ENCODE measurements at places on chromosomes 5 and 9.

- no peak for DNase-seq
Measured at GRCh38 chr5:55222092-55222984, 4.8 kb downstream of the MCIDAS start.

GRCh38 chr9:135905380-135906258 is 1.7 kb downstream of the CAMSAP1 start:
- DNase-seq, result peak; percentile 25

GRCh38 chr5:76521240-76521758 is 101.9 kb downstream of the F2RL2 start:
- no peak for DNase-seq

- no peak for DNase-seq
Measured at GRCh38 chr5:137891849-137892248, 2.6 kb downstream of the PKD2L2 start.

- DNase-seq, result no peak
Measured at GRCh38 chr5:177297922-177298321, 5.6 kb downstream of the RAB24 start.

DNA sequence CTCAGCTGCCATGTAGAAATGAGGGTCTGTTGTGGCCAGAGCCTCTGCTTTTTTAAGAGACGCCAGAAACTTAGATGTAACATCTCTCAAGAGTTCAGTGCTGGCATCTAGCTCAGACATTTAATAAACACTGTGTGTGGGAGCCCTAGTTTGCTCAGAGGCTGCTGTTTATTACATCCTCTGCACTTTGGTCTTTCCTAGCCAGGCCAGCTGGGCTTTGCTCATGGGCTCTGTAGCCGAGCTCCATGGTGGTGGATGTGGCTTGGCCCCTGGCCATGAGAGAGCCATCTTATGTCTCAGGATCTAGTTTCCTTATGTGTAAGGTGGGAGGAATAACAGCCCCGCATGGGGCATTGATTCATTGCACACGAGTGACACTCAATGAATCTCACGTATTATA is 30.0 kb downstream of the ARHGEF37 start:
- DNase-seq, result no peak

GRCh38 chr9:2066312-2067273 is 51.4 kb downstream of the SMARCA2 start:
- DNase-seq, result no peak

DNA sequence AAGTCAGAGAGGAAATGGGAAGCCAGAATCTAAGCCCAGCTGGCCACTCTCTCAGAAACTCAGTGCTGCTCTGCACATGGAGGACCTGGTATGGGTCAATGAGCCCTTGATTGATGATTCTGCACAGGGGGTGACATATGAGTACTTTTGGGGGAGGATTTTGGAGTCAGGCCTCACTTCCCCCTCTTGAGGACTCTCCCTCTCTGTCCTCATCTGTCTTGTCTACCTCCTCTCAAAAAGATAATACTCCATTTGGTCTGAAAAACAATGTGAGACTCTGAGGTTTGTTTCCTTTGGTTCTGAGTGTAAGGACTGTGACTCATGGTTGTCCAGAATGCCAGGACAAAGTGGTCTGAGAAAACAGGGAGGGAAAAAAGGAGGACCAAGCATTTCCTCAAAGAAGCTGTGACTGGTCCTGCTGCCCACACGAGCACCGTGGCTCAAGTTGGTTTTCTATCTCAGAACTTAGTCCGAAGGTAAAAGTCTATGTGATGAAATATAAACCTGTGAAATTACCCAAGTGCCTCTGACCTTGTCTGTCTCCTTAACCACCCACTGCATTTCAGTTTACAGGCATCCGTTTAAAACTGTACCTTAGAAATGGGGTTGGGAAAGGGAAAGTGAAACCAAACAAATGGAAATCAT is 11.1 kb downstream of the TTC39B start:
- no peak for DNase-seq

DNA sequence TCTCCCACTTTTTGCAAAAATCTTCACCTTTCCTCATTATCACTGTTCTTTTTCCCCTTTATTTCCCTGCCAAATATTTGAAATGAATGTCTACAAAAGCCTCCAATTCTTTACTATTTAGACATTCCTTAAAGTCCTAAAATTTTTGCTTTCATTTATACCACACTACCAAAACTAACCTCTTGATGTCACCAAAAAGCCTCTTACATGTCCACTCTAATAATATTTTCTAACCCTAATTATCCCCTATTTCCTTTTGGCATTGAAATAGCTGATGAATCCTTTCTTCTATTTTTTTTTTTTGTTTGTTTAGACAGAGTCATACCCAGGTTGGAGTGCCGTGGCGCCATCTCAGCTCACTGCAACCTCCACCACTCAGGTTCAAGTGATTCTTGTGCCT is 32.3 kb upstream of the NRG2 start:
- no peak for DNase-seq

- DNase-seq, result no peak
Measured at GRCh38 chr5:122507045-122507444, 195.0 kb downstream of the SNCAIP start.

DNA sequence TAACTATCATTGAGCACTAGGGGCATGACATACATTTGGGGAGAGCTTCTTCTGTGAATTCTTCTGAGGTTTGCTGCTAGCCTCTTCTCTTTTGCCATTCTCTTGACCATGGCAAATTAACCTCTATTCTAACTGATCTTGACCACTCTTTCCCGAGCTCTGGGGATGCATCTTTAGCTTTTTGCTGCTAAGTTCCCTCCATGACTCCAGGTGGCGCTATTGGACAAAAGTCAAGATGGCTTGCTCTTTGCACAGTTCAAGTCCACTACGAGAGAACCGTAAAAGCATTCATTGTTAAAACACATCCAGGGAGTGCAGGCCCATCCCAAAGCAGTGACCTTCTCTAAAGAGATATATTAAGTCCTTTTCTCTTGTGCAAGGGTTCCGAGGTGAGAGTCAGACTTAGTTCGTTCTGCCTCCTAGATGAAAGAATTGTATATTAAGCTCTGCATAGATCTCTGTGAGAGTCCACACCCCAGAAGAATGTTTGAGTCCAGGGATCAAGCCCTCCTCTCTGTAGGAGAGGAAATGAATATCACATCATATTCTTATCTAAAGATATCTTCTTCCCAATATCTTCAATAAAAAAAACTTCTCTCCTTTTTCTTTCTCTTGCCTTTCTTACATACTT is 1152.9 kb upstream of the CDH6 start:
- no peak for DNase-seq

DNA sequence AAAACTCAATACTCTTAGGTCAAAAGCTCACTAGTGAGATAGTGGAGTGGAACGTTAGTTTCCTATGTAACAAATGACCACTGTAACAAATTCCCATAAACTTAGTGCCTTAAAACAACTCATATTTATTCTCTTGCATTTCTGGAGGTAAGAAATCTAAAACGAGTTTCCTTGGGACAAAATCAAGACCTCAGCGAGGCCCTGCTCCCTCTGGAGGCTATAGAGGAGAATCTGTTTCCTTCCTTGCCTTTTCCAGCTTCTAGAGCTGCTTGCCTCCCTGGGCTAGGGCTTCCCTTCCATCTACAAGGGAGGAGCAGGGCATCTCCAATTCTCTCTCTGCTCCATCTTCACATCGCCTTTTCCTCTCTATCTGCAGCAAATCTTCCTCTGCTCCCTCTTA is 32.0 kb downstream of the SEMA5A start:
- no peak for DNase-seq

DNA sequence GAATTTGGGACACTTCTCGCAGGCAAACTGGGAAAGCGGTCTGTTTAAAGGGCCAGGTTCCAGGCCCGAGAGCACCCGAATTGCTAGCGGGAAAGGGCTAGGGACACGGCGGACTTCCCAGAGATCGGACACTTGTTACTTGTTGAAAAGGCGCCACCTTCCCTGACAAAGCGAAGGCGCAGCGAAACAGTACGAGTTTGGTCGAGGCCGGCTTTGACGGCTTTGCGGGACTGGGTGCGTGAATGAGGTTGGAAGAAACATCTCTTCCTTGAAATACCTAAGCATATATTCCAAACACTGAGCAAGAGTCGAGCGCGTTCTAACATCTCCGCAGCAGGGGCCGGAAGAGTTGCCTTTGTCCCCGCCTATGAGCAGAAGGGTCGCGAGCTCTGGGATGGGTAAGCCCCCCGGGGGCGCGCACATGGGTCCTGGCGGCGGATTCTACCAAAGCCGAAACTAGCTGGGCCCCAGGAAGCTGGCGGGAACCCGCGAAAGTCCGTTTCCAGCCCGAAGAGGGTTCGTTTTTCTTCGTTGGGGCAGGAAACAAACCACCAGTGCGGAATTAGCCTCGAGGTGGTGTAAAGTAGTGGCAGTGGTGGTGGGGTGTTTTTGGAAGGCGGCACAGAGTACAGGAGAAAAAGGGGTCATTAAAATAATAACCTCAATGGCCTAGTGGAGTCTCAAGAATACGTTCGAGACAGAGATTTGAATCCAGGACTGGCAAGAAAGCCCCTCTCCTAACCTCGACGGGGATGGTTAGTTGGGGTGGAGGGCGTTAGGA is 1.5 kb downstream of the GDNF start:
- no peak for DNase-seq

DNA sequence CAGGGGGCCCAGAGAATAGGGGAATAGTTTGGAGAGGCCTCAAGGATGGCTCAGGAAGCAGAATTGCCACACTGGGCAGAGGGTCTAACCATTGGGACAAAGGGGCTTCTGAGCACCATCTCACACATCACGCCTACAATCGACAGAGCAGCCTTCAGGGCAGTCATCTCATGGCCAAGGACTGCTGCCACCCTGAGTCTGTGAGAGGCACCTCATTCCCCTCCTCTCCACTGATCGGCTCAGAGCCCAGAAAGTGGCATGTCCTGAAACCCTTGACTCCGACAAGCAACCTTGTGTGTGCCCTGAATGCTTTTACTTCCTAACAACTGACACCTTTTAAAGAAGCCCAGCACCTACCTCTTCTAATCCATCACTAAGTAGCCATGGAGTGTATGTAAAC is 128.9 kb upstream of the PTPN3 start:
- no peak for DNase-seq

- DNase-seq, result no peak
Measured at GRCh38 chr9:128409978-128410377, 10.7 kb upstream of the CERCAM start.

DNA sequence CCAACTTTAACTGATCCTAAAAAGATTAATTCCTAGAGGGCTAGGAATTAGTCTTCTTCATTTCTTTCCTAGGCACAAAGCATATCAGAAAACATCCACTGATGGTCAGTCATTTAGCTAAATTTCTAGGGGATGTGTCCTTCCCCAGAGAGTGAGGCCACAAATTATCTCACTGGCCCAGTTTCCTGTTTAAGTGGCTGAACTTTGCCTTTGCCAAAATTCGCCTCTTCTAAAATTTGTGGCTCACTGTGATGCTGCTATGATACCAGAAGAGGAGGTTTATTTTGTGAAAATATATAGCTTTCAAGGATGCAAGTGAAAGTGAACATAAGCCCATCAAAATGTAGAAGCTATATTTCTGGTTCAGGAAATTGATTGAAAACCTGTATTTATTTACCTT is 98.1 kb upstream of the FER start:
- DNase-seq, result no peak

- no peak for DNase-seq
Measured at GRCh38 chr9:127626752-127627493, 14.8 kb downstream of the STXBP1 start.

DNA sequence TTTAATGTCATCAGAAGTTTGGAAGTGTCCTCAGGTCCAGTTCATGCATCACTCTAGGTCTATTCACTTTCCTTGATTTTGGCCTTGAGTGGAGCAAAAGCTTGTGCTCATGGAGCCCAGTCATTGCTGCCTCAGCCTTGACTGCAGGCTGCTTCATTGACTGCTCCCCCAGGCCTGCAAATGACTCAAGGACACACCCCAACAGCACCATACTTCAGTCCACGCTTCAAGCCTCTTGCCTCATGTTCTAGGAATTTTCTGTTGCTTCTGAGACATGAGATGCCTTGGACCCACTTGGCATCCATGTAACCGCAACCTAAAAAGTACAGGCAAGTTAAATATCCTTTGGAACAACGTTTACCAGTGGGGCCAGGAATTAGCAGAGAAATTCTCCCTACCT is 193.7 kb downstream of the PIK3R1 start:
- no peak for DNase-seq

DNA sequence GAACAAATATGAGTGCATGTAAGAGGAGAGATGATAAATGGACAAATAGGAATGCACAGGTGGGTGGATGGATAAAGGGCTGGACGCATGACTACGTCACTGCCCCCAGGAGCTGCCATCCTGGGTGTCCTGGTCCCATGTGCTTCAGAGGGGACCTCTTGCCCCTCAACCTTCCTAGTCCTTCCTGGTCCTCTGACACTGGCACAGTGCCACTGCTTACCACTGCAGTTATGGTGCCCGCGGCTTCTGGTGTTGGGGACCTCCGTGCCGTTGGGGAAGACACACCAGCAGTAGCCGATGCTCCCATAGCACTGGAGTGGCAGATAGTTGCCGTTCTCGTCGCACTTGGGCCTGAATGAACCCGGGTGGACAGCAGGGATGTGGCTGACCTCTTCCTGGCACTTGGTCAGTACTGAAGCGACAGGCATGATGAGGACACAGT is 9.8 kb downstream of the CD74 start:
- DNase-seq, result no peak

- no peak for DNase-seq
Measured at GRCh38 chr5:179168664-179169063, 108.5 kb downstream of the ZNF354C start.

DNA sequence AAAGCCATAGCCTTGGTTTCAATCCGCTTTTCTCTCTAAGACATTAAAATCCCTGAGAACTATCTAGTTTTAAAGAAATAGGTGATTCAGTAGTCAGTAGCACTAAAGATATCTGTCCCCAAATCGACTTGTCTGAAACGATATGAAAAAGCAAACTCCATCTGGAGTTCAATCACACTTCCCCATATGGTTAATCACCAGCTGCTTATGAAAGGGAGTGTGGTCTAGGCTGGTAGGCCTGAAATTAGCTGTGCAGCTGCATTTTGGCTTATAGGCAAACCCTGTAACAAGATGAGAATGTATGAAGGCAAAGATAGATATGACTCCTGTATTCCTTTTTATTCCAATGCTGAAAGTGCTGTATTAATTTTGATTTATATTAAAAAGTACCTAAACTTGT is 65.9 kb downstream of the DMRTA1 start:
- no peak for DNase-seq

DNA sequence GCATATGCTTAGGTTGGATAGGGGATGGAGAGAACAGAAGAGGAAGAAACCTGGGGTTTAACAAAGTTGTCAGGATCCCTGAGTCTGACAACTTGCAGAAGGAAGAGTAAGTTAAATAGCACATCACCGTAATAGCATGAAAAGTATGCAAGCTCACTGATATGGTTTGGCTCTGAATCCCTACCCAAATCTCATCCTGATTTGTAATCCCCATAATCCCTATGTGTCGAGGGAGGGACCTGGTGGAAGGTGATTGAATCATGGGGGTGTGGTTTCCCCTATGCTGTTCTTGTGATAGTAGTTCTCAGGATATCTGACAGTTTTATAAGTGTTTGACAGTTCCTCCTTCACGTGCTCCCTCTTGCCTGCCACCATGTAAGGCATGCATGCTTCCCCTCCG is 193.3 kb downstream of the PSAT1 start:
- no peak for DNase-seq

DNA sequence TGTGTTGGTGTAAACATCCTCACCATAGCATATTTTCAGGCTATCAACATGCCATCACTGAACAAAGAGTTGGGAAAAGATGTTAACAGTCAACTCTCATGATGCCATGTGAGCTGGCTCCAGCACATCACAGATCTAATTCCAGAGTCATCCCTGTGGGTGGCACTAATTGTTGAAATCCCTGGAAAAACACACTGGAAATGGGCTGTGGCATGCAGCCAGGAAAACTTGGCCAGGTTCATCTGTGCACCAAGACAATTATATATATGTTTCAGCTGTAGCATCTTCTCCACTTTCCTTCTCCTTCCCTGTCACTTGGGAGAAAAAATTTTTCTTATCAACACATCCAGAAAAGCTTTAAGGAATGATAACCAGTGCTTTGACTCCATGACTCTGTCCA is 313.7 kb downstream of the TRIM32 start:
- DNase-seq, result no peak

Data from activated naive CD4-positive, alpha-beta T cell (primary cell).